ENCODE measurements at places on chromosomes 2 and 18. TPM values are rescaled to one million over a fixed set of nuclear protein-coding genes. Genes with fewer than 3 reads are reported as not detected.
A peak's percentile ranks its signal among the peaks of the same experiment; 100 is the strongest.

- peak; percentile 29 for DNase-seq
Observed at GRCh38 chr2:7028846-7029245, 111.6 kb downstream of the RNF144A start.

- DNase-seq = peak; percentile 70
Observed at GRCh38 chr18:22694954-22695353, 238.2 kb upstream of the RBBP8 start.

- DNase-seq = no peak
Observed at GRCh38 chr2:145599756-145600155, 1079.8 kb upstream of the ZEB2 start.

DNA sequence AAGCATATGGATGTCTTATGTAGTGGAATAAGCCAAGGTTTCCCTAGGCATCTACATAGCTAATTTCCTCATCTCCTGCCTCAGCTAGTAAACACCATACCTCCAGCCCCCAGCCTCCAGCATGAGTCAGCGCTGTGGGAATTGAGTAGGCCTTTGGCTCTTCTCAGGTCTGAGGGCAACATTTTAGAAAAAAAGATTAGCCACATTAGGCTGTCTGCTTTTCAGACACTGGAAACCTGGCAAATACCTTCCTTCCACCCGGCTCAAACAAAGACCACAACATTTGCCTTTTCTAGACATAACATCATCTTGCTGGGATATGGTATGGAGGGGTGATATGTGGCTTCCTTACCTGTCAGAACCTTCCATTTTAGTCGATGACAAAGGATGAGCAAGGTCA is 6.1 kb upstream of the CCDC195 start:
- no peak for DNase-seq

- DNase-seq = no peak
Observed at GRCh38 chr18:35941299-35941698, 31.2 kb upstream of the RMP24 start.

GRCh38 chr18:45627204-45627526 is 11.9 kb downstream of the SLC14A2 start:
- DNase-seq = no peak

GRCh38 chr2:151299920-151300539 is 10.6 kb upstream of the NMI start:
- no peak for DNase-seq

DNA sequence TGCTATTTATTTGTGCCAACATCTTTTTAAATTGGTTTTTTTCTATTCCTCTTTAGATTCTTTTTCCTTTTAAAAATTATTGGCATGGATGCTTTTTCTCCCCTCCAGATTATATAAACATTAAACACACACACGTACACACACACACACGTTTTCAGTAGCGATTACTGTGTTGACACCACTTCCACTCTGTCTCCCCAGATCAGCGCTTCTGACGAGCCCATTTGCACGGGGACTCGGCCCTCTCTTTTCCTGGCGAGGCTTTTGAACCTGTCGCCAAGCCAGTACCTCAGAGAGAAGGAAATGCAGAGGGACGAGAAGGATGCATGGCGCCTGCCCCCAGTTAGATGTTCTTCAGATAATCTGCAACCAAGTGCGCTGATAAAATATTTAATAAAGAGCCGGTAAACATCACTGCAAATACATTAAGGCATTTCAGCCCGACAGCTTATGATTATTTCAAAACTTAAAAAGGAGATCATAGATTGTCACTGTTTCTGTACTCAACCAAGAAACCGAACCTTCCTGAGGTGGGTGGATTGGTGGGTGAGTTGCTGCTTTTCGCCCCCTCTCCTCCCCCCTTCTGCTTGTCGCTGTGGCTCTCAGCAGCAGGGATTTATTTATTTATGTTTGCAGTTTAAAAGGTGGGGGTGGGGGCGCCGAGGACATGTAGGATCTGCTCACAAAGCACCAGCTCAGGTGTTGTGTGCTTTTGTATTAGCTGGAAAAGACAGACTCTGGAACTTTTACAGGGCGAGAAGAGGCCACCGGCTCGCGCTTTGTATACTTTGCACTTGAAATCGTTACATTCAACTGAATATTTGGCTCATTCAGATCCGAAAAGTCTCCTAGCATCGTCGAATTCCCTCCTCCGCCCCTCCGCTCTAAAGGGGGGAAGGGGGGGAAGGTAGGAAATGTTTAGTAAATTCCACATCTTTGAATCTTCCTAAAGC is 787 bp upstream of the TBR1 start:
- no peak for DNase-seq

DNA sequence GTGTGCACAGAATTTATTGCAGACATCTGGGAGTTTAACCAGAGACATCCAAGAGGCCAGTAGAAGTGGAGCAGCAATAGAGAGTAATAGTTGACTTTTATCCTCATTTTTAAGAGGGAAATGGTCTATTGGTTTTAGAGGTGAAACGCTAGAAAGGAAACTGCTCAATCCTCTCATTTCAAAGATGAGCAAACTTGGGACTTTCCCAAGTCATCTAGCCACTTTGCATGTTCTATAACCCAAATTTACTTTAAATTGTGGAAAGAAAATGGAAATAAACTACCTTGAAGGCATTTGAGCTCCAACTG is 601.7 kb downstream of the ARHGAP15 start:
- no peak for DNase-seq

DNA sequence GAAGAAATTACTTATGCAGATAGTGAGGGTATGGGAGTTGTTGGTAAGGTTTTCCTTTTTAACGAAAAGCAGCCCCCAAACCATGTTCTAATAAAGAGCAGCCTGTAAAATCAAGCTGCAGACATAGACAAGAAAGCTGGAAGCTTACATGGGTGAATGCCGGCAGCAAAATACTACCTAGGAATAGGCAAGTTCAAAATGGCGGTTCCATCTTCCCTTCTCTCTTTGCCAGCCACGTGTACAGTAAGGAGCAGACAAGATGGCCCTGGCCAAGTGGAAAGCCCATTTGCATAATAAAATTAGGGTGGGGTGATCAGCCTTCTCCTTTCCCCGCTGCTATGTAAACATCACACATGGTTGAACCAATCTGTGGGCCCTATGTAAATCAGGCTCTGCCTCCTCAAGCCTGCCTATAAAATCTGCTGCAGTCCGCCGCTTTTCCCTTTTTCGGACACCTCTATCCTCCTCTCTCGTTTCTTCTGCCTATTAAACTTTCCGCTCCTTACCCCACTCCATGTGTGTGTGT is 155.0 kb downstream of the ZBTB7C start:
- DNase-seq = no peak

GRCh38 chr2:101133492-101134100 is 17.6 kb downstream of the TBC1D8 start:
- DNase-seq = no peak

DNA sequence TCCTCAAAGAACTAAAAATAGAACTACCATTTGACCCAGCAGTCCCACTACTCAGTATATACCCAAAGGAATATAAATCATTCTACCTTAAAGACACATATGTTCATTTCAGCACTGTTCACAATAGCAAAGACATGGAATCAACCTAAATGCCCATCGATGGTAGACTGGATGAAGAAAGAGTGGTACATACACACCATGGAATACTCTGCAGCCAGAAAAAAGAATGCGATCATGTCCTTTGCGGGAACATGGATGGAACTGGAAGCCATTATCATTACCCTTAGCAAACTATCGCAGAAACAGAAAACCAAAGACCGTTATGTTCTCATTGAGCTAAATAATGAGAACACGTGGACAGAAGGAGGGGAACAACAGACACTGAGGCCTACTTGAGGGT is 44.5 kb downstream of the TWSG1 start:
- no peak for DNase-seq

GRCh38 chr2:46779447-46779941 is 136.1 kb downstream of the MCFD2 start:
- DNase-seq = no peak

DNA sequence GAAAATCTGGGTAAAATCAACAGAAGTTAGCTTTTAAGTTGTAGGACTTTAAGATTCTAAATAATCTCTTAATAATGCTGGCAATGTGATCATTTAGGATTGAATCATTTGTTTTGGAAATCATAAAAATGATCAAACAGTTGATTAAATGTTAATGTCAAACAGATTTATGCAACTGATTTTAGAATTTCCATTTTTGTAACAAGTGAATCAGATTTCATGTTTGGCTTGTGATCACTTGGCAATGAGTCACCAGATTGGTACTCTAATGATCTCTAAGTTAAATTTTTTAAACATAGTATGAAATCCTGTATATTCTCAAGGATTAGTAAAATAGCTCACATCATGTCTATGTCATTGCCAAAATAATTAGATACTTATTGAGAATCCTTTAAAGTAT is 50.1 kb upstream of the UNC80 start:
- no peak for DNase-seq

The GLB1L gene
- total RNA-seq = 2.6 TPM

The CYP27A1 gene
- 3.3 TPM for total RNA-seq

The PSMA8 gene
- total RNA-seq = 0.16 TPM

The CASP10 gene
- total RNA-seq = 7.4 TPM

The RESP18 gene
- not detected for total RNA-seq

The GREB1 gene
- total RNA-seq = 5.2 TPM

The EGR4 gene
- total RNA-seq = not detected

The RNF149 gene
- total RNA-seq = 12.9 TPM

The IL1R2 gene
- not detected for total RNA-seq

The MOCOS gene
- 0.21 TPM for total RNA-seq

The TRAK2 gene
- 149 TPM for total RNA-seq

The SERPINB3 gene
- total RNA-seq = not detected

The DES gene
- total RNA-seq = 14,985 TPM
